ENCODE measurements at places on chromosomes 5 and 9. TPM values are rescaled to one million over a fixed set of nuclear protein-coding genes. Genes with fewer than 3 reads are reported as not detected.

FER gene
- total RNA-seq = 29.9 TPM

ZNF483 gene
- 4.5 TPM for total RNA-seq

LCN2 gene
- 7.9 TPM for total RNA-seq

FAM169A gene
- 3.1 TPM for total RNA-seq

CER1 gene
- not detected for total RNA-seq
